ENCODE measurements at places on chromosomes 16 and 17.
A peak's percentile ranks its signal among the peaks of the same experiment; 100 is the strongest.

DNA sequence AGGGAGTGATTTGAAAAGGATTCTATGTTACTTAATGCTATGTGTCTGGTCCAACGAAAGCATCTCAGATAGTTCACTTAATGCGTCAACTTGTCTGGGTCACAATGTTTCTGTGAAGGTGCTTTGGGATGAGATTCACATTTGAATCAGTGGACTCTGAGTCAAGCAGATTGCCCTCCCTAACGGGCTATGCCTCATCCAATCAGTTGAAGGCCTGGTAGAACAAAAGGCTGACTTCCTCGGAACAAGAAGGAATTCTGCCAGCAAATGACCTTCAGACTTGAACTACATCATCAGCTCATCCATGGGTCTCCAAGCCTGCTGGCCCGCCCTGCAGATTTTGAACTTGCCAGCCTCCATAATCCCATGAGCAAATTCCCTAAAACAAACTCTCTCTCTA is 15.2 kb downstream of the EMP2 start:
- no peak for DNase-seq

GRCh38 chr17:75271955-75272847 is 1.2 kb upstream of the MIF4GD start:
- DNase-seq: peak; percentile 40

- no peak for DNase-seq
Measured at GRCh38 chr16:82658796-82659195, 32.0 kb downstream of the CDH13 start.

DNA sequence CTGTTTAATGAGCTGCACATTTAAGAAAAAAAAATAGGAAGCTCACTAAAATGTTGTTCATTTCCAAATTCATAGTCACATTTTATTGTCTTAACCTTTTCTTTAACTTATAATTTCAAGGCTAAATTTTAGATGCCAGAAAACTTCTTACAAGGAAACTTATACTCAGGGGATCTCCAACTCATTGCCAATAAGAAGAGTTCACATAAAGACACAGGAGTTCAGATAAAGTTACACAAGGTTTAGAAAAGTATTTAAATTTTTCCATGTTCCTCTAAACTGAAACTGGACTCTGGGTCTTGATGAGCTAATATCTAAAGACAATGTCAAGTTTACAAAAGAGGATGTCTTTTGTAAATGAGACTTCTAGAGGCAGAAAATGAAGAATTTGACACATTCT is 190.7 kb upstream of the KCNJ16 start:
- no peak for DNase-seq

DNA sequence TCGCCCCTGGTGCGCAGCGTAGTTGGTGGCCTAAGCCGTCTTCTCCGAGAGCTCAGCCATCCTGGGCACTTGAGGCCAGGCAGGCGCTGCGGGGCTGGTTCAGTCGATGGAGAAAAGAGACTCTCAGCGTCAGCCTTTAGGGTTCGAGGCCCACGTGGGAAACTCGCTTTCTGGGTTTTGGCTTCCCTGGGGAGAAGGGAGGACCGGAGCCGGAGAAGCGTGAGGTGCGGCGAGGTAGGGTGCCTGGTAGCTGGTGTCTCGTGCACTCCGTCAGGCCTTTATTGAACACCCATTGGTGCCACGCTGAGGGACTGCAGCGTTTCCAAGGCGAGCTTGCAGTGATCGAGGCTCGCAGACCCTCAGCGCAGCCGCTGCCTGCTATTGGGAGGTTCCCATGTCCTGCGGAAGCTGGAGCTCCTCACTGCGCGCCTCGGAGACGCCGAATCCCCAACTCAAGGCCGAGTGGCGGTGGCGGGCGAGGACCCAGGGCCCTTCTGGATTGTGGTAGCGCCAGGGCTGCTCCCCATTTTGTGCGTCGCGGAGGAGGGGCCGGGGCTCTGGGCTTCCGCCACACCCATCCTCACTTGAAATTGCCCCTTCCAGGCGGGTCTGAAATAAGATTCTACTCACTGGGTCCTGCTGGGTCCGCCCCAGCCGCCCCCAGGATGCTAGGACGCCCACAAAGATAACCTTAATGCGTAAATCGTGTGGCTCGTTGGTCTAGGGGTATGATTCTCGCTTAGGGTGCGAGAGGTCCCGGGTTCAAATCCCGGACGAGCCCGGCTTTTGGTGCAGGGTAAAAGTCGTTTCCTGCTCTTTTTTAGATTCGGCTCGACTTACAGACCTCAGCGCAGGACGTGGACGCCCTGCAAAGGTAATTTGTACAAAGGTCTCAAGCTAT is 1.2 kb downstream of the OR1F1 start:
- peak; percentile 36 for DNase-seq

DNA sequence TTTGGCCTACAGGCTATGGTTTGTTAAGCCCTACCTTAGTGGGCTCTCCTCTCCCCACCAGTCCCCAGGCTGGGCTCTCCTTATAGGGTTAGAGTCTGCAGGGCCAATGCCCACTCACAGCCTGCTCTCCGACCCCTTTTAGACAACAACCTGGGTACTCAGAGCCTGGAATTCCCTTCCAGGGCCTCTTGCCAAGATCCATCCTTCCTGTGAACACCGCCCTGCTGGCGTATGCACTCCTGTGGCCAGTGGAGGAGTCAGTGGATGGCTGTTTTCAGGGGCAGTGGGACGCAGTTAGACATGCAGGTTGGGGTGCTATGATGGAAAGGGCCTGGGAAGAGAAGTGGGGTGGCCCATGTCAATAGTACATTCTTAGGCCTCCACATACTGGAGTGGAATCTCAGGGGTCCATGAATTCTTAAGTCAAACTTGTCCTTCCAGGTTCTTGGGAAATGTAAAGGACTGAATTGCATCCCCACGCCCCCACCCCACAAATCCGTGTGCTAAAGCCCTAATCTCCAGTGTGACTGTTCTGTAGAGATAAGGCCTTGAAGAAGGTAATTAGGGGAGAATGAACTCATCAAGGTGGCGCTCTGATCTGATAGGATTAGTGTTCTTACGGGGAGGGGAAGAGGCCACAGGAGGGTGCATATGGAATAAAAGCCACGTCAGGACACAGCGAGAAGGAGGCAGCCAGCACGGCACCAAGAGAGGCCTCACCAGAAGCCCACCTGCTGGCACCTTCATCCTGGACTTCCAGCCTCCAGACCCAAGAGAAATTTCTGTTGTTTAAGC is 81.6 kb upstream of the CACNG5 start:
- no peak for DNase-seq

- no peak for DNase-seq
Measured at GRCh38 chr16:77574867-77575624, 140.2 kb upstream of the ADAMTS18 start.

- no peak for DNase-seq
Measured at GRCh38 chr17:58809564-58809936, 53.9 kb downstream of the PPM1E start.

- DNase-seq: no peak
Measured at GRCh38 chr17:1834380-1835149, 4.8 kb downstream of the RPA1 start.

GRCh38 chr16:11565665-11566064 is 21.1 kb downstream of the LITAF start:
- no peak for DNase-seq

DNA sequence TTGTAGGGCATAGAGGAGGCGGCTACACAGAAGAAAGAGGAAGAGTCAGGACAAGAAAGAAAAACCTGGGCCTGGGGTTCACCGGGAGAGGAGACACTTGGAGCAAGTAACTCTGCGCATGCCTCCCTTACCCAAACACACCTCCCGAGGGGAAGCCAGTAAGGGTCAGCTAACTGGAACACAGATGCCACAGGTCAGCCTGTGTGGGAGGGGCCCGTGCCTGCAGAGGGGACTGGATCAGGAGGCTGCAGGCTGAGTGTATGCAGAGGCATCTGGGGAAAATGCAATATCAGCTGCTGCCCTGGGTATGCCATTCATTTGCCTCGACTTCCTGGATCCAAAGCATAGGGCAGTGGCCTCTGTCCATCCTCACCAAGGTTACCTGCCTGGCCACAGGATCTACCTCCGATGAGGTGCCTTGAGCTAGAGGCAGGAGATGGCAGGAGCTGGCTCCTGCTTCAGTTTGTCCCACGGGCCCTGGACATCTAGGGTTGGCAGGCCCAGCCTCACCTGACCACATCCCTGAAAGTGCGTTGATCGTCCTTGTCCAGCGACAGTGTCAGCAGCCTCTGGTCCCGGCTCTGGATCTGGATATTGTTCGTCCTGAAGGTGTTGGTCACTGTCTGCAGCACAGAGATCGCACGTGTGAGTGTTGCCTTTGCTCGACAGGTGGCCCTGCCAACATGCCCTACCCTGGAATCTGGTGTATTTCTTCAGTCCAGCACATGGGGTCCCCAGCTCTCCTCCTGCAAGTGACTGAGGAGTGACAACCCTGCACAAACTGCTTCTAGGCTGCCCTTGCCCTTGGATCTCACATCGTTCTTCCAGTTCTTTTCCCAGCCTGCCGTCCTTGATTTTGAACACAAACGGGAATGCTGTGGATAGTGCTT is 4.6 kb upstream of the MFSD6L start:
- peak; percentile 14 for DNase-seq

- DNase-seq: no peak
Measured at GRCh38 chr17:5854871-5855554, 215.2 kb upstream of the WSCD1 start.

DNA sequence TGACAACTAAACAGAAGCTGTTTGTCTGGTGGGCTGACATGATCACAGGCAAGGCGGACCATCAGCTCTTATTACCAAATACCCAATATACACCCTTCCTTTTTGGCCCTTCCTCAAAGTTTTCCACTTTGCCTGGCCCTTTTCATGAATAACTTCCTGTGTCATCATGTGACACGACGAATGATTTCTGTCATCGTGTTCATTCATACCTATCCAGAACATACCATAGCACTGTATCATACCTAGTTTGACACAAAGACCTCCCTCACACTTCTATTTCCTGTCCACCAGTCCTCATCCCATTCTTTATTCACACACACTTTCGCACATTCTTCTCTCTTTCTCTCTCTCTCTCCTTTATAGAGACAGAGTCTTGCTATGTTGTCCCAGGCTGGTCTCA is 131.8 kb downstream of the STX8 start:
- no peak for DNase-seq

DNA sequence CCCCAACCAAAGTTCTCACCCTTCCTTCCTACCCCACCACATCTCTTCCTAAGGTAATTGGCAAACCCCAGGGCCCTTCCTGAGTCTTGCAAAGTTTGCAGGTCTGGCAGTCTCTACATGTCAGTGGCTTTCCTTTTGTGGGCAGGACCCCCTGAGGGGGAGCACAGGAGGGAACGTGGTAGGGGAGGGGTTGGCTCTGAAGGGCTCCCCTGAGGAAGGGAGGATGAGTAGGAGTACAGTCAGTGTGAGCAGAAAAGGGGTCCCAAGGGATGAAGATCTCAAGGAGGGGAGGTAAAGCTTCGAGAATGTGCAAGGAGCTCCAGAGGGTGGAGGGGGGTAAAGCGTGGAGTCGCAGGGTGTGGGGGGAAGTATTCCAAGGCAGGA is 206.9 kb downstream of the RAB11FIP4 start:
- DNase-seq: no peak

DNA sequence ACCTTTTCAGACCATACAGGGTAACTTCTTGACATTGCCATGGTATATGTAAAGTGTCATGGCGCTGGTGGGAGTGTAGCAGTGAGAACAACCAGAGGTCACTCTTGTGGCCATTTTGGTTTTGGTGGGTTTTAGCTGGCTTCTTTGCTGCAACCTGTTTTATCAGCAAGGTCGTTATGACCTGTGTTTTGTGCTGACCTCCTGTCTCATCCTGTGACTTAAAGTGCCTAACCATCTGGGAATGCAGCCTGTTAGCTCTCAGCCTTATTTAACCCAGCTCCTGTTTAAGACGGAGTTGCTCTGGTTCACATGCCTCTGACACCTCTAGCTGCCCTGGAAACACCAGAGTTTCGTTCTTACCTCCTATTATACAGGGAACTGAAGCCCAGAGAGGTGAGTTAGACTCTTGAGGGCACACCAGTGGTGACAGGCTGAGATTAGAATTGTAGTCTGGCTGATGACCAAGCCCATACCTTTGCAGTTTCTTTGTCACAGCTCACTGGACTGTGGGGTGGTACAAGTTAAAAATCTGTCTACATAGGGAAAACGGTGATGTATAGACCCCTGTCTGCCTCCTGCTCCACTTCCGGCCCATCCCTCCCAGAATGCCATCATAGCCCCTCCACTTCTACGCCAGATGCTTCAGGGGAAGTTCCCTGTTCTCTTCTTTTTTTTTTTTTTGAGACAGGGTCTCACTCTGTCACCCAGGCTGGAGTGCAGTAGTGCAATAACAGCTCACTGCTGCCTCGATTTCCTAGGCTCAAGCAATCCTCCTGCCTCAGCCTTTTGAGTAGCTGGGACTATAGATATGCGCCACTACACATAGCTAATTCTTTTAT is 21.0 kb downstream of the KSR1 start:
- no peak for DNase-seq

GRCh38 chr17:34377078-34377823 is 14.2 kb upstream of the CCL1 start:
- no peak for DNase-seq

Measured in HT-29 (cell line).